ENCODE measurements at places on chromosomes 11 and 22. TPM values are rescaled to one million over a fixed set of nuclear protein-coding genes. Genes with fewer than 3 reads are reported as not detected.

The HMGXB4 gene
- total RNA-seq: 19.8 TPM

The KCNK4 gene
- not detected for total RNA-seq

The THYN1 gene
- 55.2 TPM for total RNA-seq

The MUC6 gene
- total RNA-seq: not detected

The SPDYC gene
- total RNA-seq: not detected

The CRYAB gene
- 0.85 TPM for total RNA-seq

The C2CD3 gene
- 12.8 TPM for total RNA-seq

The MPZL2 gene
- 62.0 TPM for total RNA-seq

The OLFML1 gene
- total RNA-seq: not detected

The UPK3A gene
- not detected for total RNA-seq

The ROM1 gene
- total RNA-seq: 1.0 TPM

The POU2AF2 gene
- total RNA-seq: not detected

The PDE2A gene
- 1.4 TPM for total RNA-seq

The KCNA4 gene
- total RNA-seq: not detected

The MS4A6A gene
- total RNA-seq: not detected

The CD248 gene
- not detected for total RNA-seq

The DEFB131B gene
- total RNA-seq: not detected

The EMSY gene
- 11.5 TPM for total RNA-seq

The DENND6B gene
- 0.42 TPM for total RNA-seq

The FOLR2 gene
- total RNA-seq: not detected

The C1QTNF4 gene
- total RNA-seq: 0.14 TPM

The MS4A14 gene
- total RNA-seq: not detected

The LARGE2 gene
- 48.1 TPM for total RNA-seq
